ENCODE measurements at places on chromosomes 7 and 10.

DNA sequence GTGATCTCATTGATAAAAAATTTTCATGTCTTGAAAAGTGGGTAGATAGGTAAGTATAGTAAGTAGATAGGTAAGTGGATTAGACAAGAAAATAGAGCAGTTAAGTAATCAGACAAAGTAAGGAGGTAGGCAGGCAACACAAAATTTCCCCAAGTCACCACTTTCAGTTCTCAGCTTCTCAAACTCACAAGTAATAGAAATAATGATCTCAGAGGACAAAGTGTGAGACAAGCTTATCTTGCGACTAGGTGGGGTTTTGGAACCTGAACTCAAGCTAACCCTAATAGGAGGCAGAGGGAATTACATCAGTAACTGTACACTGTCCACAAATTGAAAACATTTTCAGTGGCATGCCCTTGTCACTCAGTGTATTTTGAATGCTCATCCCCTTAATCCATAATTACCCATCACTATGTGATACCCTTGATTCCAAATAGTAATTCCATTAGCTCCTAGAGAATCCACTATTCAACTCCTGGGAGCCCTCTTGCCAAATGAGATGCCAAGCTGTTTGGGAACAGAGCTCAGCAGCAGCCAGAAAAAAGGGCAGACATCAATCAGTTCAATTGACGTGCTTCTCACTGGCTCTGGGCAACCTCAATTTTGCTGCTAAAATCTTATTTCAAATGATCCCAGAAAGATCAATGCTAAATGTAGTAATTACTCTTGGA lies 703.2 kb downstream of the XPNPEP1 start:
- DNase-seq, result no peak

DNA sequence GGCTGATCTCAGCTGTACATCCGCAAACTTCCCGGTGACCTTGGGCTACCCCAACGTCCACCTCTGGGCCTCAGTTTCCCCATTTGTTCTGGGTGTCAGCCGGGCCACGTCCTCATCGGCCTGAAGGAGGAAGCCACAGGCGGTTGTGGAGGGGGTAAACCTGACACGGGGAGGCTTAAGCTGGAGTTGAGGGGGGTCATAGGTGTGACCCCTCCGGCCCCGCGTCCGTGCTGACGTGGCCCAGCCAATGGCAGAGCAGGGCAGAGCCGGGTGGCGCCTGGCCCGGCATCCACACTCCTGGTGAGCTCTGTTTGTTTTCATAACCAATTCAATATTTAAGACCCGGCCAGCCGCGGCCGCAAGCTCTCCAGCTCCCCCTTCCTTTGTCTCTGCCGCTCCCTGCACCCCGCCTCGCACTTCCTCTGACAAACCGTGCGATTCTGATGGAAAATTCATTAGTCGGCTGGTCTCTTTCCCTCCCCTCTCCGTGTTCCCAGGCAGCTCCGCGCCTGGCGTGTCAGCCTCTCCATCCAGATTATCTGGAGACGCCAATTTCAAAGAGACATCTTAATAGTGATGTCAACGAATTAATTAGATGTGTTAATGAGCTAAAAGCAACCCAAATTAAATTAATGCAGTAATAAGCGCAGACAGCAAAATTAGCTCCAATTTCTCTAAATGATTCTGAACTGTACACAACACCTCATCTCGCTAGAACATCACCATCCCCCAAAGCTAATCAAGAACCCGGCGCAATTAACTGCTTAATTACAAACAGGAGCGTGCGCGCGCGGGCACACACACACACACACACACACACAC lies 55.4 kb downstream of the MICALL2 start:
- DNase-seq, result no peak

GRCh38 chr7:141551094-141551781 lies at the start of gene AGK:
Gene AGK, plus strand, starts transcription at chr7:141551410. Its CDS starts 4,057 bp downstream, at chr7:141555467.
- no peak for DNase-seq

DNA sequence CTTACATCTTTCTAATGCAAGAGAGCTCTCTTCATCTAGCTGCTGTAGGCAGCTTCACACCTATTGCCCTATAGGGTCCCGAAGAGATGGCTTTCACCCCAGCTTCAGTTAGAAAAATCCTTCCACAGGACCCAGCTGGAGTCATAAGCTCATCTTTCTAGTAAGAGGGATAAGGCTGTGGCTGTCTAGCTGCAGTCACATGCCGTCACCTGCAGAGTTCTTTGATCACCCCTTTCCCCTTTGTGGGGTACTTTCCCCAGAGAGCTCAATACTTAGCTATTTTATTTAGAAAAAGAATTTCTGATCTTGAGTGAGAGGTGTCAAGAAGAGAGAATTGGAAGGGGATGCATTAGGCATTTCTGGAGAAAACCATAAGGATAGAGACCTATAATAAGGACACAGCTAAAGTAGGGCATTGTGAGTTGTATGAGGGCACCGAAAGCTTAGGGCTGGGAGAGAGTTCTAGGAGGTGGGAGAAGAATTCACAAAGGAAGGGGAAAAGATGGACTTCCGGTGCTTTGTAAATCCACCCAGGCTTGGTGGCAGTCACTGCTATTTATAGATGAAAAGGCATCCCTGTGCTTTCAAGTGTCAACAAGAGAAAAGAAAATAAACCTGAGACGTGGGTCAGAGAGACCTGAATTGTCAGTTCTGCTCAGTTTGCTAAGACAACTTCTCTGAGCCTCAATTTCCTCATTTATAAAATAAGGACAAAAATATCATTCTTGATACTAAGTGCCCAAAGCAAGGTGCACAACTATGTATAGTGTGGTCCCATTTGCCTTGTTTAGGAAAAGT lies 11.1 kb upstream of the ST8SIA6 start:
- no peak for DNase-seq

GRCh38 chr7:66083677-66084076 lies 8.1 kb downstream of the ASL start:
- DNase-seq, result no peak
